ENCODE measurements at places on chromosomes 4 and X.

- DNase-seq = no peak
Observed at GRCh38 chr4:3791910-3792542, 25.8 kb downstream of the ADRA2C start.

DNA sequence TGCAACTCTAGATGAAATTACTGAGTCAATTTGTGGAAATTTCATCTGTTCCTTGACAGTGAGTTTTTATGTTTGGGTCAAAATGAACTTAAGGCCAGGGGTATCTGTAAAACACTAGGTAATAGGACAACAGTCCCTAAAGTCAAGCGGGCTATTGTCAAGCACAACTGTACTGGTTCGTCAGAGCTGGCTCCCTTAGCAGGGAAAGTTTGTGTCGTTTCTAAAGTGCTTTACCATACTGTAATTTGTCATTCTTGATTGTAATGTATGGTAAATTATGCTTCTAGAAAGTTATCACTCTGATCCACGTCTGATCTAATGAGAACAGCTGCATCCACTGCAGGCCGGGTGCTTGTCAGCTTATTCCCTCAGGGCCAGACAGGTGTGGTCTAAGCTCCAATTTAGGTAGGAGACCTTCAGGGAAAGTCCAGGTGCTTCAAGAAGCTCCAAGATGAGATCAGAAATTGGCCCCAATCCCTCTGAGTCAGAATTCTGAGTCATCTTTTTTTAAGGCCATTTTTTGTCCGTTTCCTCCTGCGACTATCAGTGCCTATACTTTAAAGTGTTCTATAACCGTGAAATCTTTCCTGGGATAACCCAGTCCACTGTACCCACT, 92.2 kb downstream of the PALLD start:
- DNase-seq = no peak

GRCh38 chrX:139877710-139878414, 55.0 kb downstream of the ATP11C start:
- no peak for DNase-seq

DNA sequence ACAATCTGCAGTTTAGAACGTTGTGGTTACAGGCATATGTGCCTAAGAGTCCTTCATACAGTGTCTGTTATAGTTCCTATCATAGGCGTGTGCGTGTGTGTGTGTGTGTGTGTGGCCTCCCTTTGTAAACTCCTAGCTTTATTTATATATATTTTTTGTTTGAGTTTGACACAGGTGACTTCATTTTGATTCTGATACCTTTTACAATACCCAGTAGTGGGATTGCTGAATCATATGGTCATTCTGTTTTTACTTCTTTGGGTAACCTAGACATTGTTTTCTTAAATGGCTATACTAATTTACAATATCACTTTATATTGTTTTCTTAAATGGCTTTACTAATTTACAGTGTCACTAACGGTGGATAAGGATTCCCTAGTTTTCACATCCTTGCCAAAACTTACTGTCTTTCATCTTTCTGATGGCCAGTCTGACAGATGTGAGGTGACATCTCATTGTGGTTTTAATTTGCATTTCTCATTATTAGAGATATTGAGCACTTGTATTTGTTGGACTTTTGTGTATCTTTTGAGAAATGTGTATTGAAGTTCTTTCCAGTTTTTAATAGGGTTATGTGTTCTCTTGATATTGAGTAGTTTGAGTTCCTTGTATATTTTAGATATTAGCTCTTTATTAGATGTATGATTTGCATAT, 211.1 kb upstream of the NUDT6 start:
- no peak for DNase-seq

GRCh38 chr4:42172128-42172790, 19.8 kb upstream of the BEND4 start:
- DNase-seq = no peak

GRCh38 chr4:55670695-55671094, 34.6 kb upstream of the NMU start:
- DNase-seq = no peak

- DNase-seq = no peak
Observed at GRCh38 chr4:106708464-106708816, 327.7 kb downstream of the DKK2 start.

- DNase-seq = no peak
Observed at GRCh38 chrX:107818900-107819521, 6.7 kb upstream of the MID2 start.

DNA sequence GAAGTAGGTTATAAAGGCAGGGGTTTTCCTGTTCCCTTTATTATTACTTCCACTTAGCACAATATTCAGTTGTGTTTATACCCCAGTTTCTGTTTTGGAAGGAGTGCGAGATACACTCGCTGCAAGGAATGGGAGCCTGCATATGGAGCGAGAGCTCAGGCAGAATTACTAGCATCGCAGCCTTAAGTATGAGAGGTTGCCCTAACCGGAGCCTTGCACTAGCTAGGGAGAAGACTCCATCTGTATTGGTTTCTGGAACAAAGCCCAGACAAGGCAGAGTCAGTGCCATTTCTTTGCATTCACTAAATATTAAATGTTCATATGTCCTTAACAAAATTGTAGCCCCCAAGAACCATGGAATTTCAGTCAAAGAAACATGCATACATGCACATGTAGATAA, 6.2 kb upstream of the DCTD start:
- no peak for DNase-seq

- no peak for DNase-seq
Observed at GRCh38 chr4:160265014-160265413, 1162.1 kb downstream of the RAPGEF2 start.

DNA sequence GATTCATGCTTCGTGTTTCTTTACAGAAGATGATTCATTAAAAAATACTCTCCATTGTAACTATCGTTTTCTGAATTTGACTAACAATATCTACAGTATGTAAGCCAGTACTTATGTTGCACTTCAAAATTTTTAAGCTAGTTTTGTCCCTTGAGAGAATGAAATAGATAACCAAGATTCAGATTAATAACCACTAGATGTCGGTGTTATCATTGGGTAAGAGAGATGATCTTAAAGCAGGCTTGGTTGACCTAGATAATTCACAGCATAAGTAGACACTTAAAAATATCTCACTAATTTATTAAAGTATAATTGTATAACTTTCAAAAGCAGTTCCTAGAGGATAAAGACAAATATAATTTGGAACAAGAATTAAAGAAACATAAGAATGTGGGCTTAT, 430.9 kb downstream of the C4orf33 start:
- no peak for DNase-seq

DNA sequence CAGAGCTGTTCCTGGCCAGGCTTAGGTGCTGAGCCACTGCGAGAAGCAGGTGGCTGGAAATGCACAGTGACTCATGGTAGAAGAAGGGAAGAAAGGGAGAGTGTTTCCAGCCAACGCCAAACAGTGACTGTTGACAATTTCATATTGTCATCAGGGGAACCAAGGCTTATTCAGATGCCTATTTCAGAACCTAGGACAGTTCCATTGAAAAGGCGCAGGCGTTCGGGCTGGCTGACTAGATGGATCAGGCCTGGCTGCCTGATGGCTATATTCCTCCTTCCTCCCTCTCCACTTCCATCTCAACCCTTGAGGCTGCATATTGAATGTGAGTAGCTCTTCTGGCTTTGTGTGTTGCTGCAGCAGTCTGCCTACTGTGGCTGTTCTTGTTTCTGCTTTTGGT, 73.0 kb upstream of the FRMPD4 start:
- no peak for DNase-seq

DNA sequence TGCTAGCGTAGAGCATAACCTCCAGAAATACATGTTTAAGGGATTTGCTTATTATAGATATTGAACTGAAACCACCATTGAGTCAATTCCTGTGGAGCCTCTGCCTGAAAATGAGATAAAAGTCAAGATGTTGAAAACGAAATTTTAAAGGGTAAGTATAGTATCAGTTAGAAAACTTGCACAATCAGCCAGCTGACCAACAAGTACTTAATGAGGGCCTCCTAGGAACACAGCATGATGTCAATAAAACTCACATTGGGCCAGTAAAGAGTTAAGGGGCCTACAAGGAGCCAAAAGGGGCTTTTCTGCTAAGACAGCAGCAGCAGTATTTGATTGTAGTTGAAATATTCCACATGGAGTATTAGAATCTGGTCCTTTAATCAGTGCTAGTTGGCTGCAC, 314.1 kb upstream of the PPARGC1A start:
- no peak for DNase-seq

GRCh38 chrX:66633541-66633940, 5.3 kb downstream of the EDA2R start:
- DNase-seq = no peak

DNA sequence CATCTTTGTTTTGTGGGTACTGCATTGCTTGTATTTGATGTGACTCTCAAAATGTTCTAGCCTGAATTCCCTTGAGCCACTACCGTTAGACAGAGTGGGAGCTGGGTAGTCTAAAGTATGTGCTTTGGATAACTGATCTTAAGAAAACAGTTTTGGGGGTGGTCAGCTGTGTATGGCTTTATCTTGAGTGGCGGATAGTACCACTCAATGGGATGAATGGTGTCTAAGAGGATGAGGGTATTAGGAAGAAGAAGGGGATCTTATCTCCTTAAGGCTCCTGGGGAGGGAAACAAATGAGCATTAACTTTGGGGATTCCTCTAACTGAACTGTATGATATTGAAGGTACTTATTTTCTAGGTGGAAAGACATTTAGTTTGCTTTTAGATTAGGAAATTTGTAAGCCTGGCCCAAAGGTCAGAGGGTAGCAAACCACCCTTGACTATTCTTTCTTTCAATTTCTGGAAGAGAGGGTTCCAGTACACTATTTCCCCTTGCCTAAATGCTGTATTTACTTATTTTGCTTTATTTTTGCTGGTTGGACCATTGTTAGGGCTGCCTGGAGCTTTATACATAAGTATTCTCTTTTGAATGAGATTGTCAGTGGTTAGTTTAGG, 11.3 kb downstream of the BMP2K start:
- no peak for DNase-seq

GRCh38 chr4:123698556-123698955, 302.0 kb downstream of the SPRY1 start:
- DNase-seq = no peak

GRCh38 chr4:32499171-32499570, 1779.0 kb downstream of the PCDH7 start:
- DNase-seq = no peak

DNA sequence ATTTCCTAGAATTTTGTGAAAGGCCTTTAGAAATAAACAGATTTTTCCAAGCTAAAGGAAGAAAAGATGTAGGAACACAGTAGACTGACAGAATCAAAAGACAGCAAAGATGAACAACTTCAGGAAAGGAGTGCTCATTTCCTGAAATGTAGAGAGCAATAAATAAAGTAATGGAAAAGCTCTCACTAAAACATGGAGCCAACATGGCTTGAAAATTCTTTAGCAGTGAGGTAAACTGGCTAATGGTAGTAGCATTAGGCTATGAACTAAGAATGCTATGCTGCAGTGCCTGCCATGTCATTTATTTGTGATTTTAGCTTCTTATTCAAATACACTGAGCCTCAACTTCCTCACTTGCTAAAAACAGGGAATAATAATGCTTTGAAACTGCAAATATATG, 108.7 kb downstream of the IQCM start:
- no peak for DNase-seq

DNA sequence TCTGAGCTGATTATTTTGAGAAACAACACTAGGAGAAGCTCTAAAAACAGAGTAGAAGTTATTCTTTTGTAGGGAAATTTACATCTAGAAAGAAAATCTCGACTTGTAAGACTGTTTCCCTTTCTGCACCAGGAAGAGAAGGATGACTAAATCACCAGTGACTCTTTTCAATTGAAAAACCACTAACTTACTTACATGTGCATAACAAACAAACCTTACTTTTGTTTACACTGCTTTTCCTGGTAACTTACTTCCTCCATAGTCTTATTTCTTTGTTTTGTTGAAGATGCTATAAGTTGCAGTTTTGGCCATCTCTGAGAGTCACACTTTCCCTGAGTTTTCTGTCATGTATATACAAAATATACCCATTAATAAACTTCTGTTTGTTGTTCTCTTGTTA, 293.6 kb upstream of the FAT4 start:
- no peak for DNase-seq

DNA sequence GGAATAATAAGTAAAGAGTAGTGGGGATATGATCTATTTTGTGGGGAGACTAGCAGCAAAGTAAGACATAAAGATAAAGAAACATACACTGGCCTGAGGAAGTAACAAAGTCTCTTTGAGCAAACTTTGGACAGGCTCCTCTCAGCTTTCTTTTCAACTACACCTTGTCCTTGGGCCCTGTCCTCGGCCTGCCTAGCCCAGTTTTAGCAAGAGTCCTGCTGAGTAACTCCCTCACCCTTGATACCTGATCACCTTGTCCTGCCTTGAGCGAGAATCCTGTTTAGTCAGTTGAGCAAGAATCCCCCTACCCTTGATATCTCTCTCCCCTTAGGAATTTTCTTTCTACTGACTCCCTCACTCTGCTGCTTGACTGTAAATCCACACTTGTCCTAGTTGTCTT, 11.5 kb downstream of the HNRNPH2 start:
- no peak for DNase-seq

- DNase-seq = no peak
Observed at GRCh38 chr4:186192066-186192612, 772 bp downstream of the CYP4V2 start.

- DNase-seq = no peak
Observed at GRCh38 chr4:82851885-82852750, 38.8 kb downstream of the SEC31A start.

DNA sequence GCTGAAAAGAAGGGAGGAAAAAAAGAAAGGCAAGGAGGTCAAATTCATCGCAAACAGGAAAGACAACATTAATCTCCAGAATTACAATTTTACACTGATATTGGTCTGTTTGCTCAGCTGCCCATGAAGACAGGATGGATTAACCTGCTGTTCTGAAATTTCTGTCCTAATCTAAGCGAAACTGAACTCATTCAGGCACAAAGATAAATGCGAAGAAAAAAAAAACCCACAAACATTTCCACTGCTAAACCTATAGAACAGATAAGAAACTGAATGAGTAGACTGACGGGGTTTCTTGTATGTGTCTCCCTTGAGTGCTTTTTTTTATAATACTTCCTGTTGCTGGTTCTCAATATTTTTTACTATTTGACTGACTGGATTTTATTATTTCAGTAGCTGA, 251.8 kb upstream of the FTHL17 start:
- no peak for DNase-seq

GRCh38 chrX:70253377-70254062, 6.5 kb downstream of the P2RY4 start:
- DNase-seq = no peak

- no peak for DNase-seq
Observed at GRCh38 chr4:10639100-10639499, 45.5 kb downstream of the CLNK start.

DNA sequence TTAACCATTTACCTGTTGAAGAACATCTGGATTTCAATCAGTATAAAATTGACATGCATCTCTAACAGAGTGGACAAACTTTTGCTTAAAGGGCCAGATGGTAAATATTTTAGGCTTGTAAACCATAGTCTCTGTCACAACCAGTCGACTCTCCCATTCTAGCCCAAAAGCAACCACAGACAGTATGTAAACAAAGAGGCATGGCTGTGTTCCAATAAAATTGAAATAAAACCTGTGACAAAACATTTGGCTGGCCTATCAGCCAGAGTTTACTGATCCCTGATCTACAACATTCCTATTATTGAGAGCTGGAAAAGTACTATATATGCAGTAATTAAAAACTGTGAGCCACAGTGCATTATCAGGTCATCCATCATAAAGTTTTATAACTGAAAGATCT, 3.2 kb downstream of the CENPC start:
- no peak for DNase-seq

- no peak for DNase-seq
Observed at GRCh38 chrX:9757366-9757765, 8.3 kb downstream of the GPR143 start.

All from stimulated activated naive B cell treated with anti-CD40 and anti-IgM and Interleukin-4, amounts not matched to agents 10 μg/mL and 1 μg/mL and 100 μg/mL, for 72 hours (primary cell).